ENCODE measurements at places on chromosomes 12 and 14.

- no peak for DNase-seq
These were observed 28.7 kb downstream of the TRAF3 start for GRCh38 chr14:102805941-102806340.

DNA sequence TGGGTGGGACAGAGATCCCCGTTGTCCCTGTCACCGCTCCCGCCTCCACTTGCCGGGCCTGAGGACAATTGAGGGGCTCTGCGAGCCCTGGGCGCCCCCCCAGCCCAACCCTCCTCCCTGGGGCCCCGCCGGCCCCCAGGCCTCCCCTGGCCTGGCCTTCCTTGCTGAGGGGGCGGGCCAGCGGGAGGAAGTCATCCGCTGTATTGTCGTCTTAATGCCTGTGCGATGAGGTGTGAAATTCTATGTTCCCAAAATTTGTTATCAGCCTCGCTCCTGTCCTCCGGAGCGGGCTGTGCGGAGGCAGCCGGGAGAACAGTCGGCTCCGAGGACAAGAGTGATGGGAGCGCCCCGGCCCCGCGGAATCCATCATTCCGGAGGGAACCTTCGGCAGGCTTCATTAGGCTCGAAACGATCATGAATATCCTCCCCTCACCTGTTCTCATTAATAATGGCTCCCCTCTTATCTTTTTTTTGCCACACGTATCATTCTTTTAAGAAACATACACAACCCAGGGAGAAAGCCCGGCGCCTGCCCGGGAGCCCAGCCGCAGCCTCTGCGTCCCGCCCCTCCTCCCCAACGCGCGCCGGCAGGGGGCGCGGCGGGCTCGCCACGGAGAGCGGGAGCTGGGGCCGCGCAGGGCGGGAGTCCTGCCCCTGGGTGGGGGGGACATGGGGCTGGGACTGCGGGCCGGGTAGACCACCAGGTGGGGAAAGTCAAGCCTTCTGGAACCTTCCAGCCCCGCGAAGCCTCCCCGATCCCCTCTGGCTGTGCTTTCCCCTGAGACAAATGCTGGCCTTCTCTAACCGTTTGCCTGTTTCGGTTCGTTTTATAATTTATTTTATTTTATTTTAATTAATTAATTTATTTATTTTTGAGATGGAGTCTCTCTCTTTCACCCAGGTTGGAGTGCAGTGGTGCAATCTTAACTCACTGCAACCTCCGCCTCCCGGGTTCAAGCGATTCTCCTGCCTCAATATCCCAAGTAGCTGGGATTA is 17.1 kb upstream of the DLK1 start:
- DNase-seq, result peak; percentile 75

- no peak for DNase-seq
These were observed 11.1 kb upstream of the PIP4K2C start for GRCh38 chr12:57579677-57580465.

GRCh38 chr14:68977718-68978171 is 1.4 kb downstream of the ACTN1 start:
- peak; percentile 60 for DNase-seq

DNA sequence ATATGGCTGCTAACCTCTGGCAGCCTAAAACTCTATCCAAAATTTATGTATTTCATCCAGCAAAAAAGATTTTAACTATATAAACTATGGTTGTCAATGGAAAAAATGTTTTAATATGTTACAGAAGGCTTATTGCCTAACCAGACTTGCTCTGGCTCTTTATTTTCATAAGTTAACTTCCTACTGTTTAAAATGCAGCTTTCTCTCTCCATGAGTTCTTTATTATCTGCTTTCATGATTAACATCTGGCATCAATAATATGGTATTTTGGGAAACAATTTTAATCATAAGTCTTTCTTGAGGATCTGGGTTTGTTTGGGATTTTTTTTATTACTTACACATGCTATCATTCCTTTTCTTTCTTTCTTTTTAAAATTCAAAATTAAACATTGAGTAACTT is 20.5 kb downstream of the KERA start:
- no peak for DNase-seq

GRCh38 chr14:77186911-77187648 is 5.5 kb downstream of the TMEM63C start:
- peak; percentile 64 for DNase-seq

DNA sequence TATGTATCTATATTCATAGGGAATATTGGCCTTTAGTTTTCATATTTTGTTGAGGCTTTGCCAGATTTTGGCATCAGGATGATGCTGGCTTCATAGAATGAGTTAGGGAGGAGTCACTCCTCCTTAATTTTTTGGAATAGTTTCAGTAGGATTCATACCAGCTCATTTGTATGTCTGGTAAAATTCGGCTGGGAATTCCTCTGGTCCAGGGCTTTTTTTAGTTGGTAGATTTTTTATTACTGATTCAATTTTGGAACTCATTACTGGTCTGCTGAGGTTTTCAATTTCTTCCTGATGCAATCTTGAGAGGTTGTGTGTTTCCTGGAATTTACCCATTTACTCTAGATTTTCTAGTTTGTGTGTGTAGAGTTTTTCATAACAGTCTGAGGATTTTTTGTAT is 175.2 kb downstream of the EPS8 start:
- no peak for DNase-seq

DNA sequence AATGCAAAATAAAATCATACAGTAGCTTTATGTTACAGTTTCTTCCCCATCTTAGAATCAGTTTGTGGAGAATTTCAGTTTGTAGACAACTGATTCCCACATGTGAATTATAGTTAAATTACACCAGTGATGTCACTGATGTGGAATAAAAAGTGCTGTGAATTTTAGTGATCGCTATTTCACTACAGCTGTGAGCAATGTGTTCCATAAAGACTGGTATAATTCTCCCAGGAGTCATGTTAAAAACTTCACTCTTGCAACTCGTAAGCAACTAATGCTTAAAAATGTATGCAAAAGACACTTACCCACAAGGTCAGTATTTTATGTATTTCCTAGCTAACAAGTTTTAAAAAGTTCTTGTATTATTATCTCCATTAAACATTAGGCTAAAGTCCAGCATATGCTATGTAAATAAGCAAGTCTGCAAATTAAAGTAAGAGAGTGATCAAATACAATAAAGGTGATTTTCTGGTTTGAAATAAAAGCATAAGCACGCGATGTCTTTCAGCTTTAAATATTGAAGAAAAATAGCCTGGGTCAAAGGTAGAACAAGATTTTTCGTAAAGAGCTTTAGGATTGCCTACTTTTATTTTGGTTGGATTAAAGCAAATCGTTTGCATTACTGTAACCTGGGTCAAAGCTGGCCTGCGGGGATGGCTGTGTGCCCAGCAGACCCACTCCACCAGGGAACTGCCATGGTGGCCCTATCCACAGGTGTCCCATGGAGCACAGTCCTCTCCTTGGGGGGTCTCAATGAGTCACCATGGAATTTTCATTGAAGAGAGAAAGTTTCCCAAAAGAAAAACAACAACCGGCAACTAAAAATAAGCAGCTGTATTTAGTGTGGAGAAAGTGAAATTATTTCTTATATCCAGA is 12.7 kb upstream of the LRIG3 start:
- DNase-seq, result no peak

- DNase-seq, result peak; percentile 85
These were observed 14.0 kb downstream of the TAMALIN start for GRCh38 chr12:52020539-52021336.

DNA sequence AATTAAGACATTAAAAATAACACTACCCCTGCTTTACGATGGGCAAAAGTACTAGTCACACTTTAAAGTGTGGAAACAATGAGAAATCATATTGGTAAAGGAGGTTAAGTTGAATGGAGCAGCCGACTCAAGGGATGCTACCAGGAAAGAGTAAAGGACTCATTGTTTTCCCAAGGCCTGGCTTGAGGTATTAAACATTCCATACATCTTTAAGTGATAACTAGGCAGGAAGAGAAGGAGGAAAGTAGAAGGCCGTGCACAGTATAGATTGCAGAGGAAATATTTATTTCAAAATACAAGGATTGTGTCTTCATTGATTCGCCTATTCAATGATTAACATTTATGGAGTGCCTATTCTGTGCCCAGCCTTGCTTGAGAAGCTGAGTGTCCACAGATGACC is 20.6 kb upstream of the YARS2 start:
- no peak for DNase-seq

DNA sequence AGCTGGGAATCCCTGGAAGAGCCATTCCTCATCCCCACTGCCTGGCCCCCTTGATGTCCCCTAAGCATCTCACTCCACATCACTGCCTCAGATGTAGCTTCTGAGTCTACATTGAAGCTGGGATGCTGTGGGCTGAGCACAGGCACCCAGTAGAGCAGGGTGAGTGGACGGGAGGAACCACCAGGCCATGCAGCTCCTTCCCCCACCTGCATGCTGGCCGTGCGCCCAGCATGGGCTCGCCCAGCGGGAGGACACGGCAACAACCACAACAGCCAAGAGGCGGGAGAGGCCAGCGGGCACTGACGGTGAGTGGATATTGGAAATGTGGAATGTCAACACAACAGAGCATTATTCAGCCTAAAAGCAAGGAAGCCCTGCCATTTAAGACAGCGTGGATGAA is 310.9 kb downstream of the ADGRD1 start:
- DNase-seq, result no peak

- DNase-seq, result no peak
These were observed 8.1 kb downstream of the PNP start for GRCh38 chr14:20477211-20477876.

GRCh38 chr14:51554953-51555352 is 96.8 kb upstream of the FRMD6 start:
- peak; percentile 10 for DNase-seq

DNA sequence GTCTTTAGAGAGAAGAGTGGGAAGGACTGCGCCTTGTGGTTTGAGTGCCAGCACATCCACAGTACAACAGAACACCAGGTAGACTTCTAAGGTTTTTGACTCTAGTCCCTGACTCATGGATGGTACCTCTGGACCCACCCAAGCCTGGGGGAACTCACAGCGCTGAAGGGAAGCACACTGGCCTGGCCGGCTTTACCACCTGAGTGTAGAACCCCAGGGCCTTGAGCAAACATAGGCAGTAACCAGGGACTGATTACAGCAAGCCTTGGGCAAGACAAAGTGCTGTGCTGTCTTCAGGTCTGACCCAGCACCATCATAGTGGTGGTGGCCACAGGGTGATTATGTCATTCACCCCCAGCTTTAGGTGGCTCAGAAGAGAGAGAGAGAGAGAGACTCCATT is 17.2 kb downstream of the EML5 start:
- DNase-seq, result no peak

- no peak for DNase-seq
These were observed 132.2 kb upstream of the TMTC2 start for GRCh38 chr12:82554529-82554928.

- no peak for DNase-seq
These were observed 420.8 kb downstream of the CCDC91 start for GRCh38 chr12:28611115-28611435.

DNA sequence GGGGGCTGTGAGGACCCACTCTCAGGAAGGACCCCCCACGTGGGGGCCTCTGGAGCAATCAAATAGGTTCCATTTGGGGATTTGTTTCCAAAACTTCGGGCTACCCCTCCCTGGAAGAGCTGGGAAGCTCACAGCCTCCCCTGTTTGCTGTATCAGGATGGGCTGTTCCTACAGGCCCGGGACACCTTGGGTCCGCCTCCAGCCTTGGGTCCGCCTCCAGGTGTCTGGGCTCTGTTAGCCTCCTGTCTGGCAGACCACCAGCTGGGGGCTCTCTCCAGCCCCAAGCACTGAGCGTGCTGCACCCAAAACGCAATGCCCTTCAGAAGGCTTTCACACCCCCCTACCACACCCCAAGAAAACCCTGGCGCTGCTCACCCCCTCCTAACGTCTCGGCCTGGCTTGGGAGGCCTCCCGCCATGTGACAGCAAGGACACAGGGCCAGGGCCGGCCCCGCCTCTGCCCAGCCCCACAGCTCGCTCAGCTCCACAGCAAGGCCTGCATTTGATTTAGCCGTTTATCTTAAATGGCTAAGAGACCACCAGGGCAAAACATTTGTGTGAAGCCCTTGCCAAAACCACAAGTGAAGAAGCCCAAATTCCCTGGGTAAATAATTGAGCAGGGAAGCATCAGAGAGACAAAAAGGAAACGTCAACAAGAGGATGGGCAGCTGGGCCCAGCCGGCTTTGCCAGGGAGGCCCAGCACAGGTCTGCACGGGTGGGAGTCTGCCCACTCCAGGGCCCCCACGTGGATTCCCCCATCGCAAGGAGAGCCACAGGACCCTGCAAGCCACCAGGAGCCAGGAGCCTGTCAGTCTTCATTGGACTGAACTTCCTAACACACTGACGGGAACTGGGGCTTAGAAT is 39.9 kb downstream of the BCL11B start:
- peak; percentile 85 for DNase-seq

GRCh38 chr12:46490635-46491034 is 118.1 kb upstream of the SLC38A2 start:
- no peak for DNase-seq

GRCh38 chr12:41920355-41920754 is 224.3 kb downstream of the GXYLT1 start:
- no peak for DNase-seq

DNA sequence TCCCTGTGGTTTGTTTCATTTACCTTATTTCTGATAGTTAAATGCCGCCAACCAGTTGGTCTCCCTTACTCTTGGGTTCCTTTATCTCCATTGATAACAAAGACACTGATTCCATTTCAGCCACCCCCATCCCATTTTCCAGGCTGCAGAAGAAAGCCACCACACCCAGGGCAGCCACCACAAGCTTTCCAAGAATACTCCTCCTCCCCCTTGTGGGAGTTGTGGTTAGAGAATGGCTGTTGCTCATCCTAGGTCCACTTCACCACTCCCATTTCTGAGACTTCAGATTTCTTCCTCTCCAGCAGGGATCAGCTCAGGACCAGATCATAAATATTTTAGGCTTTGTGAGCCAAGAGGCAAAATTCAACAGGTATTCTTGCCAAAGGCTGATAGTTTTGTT is 73.9 kb downstream of the ANO4 start:
- DNase-seq, result no peak

- peak; percentile 24 for DNase-seq
These were observed 153.9 kb upstream of the RMST start for GRCh38 chr12:97308576-97309198.

DNA sequence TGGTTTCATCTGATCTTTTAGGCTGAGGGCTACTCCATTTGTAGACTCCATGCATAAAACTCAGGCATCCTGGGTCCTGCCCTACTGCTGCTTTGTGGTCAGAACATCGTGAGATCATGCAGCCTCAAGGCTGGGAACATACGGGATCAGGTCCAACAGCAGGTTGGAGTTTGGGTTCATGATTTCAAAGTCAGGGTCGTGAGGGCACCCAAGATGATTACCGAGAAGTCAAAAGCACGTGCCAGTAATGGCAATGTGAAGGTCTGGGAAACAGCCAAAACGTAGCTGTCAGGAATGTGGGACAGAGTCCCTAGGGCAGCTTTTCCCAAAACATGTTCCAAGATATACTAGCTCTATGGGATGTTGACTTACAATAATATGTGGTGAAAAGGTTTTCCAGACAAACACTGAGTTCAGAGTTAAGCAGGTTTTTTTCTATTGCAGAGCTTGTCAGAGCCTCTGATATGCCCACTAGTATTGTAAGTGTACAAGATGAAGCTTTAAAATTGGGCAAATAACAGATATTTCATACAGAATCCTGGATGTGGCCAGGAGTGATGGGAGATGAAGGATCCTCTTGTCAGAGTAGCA is 130.3 kb upstream of the DNM1L start:
- DNase-seq, result no peak

GRCh38 chr14:30496852-30497251 is 62.1 kb upstream of the G2E3 start:
- DNase-seq, result no peak
